ENCODE measurements at places on chromosomes 5 and 9. TPM values are rescaled to one million over a fixed set of nuclear protein-coding genes. Genes with fewer than 3 reads are reported as not detected.

- no peak overlapping the region for H3K27ac ChIP-seq
- no peaks in the 10 kb centered on the region for H3K4me1 ChIP-seq
- H3K4me3 ChIP-seq, result no peak overlapping the region
- DNase-seq, result no peak
These were observed 20.8 kb upstream of the CKMT2 start for GRCh38 chr5:81212211-81212751.

- H3K27me3 ChIP-seq, result no peaks in the 10 kb centered on the region
- no peak overlapping the region for H3K4me3 ChIP-seq
- no peaks in the 10 kb centered on the region for H3K4me1 ChIP-seq
- no peaks in the 10 kb centered on the region for H3K36me3 ChIP-seq
These were observed 35.5 kb upstream of the EMB start for GRCh38 chr5:50476549-50476948.

Gene EQTN
- total RNA-seq, result not detected

DNA sequence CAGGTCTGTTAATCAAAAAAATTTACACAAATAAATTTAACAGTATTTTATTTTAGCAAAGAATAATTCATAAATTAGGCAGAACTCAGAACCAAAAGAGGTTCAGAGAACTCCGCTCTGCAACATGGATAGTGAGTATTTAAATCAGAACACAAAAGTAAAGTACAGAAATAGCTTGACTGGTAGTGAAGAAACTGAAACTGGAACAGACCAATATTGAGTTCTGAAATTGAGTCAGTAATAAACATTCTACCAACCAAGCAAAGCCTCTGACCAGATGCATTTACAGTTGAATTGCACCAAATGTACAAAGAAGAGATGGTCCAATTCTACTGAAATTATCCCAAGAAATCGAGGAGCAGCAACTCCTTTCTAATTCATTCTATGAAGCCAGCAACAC lies 1542.8 kb downstream of the EFNA5 start:
- no peaks in the 10 kb centered on the region for H3K36me3 ChIP-seq
- H3K27ac ChIP-seq, result no peak overlapping the region
- H3K27me3 ChIP-seq, result no peaks in the 10 kb centered on the region
- H3K4me1 ChIP-seq, result no peaks in the 10 kb centered on the region
- no peak for DNase-seq

Gene TIMD4
- total RNA-seq, result not detected

DNA sequence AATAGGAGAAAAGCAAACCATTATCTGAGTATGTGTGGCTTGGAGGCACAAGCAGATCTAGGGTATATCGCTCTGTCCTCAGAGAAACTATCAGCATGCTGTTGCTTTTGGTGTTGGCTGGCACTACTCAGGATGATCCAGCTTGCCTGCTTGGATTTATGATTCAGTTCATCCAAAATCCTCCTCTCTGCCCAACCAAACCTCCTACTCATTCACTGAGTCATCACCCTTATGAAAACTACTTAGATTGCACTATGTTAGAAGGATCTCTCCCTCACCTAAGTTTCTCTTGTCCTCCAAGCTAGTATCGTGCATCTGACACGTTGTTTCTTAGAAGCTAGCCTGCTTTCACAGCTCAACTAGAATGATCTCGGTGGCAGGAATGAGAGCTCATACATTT lies 14.2 kb upstream of the ZBED3 start:
- H3K27me3 ChIP-seq, result no peaks in the 10 kb centered on the region
- H3K27ac ChIP-seq, result no peak overlapping the region
- no peaks in the 10 kb centered on the region for H3K4me1 ChIP-seq
- no peak overlapping the region for H3K4me3 ChIP-seq
- no peaks in the 10 kb centered on the region for H3K36me3 ChIP-seq

GRCh38 chr5:74035521-74035937 lies 409.5 kb downstream of the ARHGEF28 start:
- H3K27ac ChIP-seq, result peak overlapping the region; percentile 39
- H3K27me3 ChIP-seq, result no peaks in the 10 kb centered on the region
- H3K4me1 ChIP-seq, result peaks cover 70% of the 10 kb centered on the region
- DNase-seq, result no peak
- no peak overlapping the region for H3K4me3 ChIP-seq

- H3K27me3 ChIP-seq, result no peaks in the 10 kb centered on the region
- no peaks in the 10 kb centered on the region for H3K36me3 ChIP-seq
- DNase-seq, result no peak
- H3K4me1 ChIP-seq, result no peaks in the 10 kb centered on the region
- no peak overlapping the region for H3K4me3 ChIP-seq
These were observed 25.3 kb upstream of the SLC1A1 start for GRCh38 chr9:4464911-4465513.

Gene CTSV
- 0.05 TPM for total RNA-seq

DNA sequence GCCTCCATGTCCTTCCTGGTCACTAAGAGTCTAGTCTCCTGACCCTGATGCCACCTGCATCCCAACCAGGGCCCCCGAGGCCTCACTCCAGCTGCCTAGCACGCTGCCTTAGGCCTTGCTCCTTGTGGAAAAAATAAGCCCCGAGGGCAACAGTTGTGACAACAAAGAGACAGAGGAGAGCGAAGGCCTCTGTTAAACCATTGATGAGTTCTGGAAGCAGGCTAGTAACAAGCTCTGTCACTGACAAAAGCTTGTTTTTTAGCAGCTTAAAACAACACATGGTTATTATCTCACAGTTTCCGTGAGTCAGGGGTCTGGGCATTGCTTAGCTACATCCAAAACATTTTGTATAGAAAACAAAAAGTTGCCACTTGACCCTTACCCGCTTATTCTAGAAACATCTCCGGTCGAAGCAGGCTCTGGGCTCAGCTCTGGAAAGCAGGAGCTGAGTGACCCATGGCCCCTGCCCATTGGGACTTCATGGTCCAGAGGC lies 48.2 kb upstream of the TBC1D2 start:
- no peaks in the 10 kb centered on the region for H3K27me3 ChIP-seq
- H3K27ac ChIP-seq, result no peak overlapping the region
- DNase-seq, result no peak
- no peaks in the 10 kb centered on the region for H3K36me3 ChIP-seq

DNA sequence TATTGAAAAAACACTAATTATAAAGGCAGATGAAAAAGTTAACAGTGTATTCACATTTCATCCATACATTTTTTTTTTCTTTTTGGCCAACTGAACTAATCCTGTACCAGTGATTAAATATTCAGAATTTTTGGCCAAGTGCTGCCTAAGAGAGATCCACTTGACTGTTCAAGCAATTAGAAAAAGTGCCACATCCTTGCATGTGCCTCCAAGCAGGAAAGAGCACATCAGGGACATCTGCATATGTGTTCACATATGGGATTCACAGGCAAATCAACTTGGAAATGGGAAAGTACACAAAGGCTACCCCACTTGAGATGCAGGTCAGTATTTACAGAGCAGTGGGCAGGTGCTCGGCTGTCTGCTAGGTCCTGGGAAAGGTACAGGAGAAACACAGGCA lies 163.3 kb upstream of the LHFPL2 start:
- peaks cover 33% of the 10 kb centered on the region for H3K4me1 ChIP-seq
- H3K27ac ChIP-seq, result peak overlapping the region; percentile 26
- DNase-seq, result no peak
- H3K4me3 ChIP-seq, result no peak overlapping the region

GRCh38 chr5:2106721-2107120 lies 224.0 kb upstream of the IRX4 start:
- no peak overlapping the region for H3K4me3 ChIP-seq
- H3K36me3 ChIP-seq, result no peaks in the 10 kb centered on the region
- no peak overlapping the region for H3K27ac ChIP-seq
- no peaks in the 10 kb centered on the region for H3K27me3 ChIP-seq
- H3K4me1 ChIP-seq, result no peaks in the 10 kb centered on the region

Gene ATP10B
- not detected for total RNA-seq

Gene OLFM1
- 23.4 TPM for total RNA-seq

DNA sequence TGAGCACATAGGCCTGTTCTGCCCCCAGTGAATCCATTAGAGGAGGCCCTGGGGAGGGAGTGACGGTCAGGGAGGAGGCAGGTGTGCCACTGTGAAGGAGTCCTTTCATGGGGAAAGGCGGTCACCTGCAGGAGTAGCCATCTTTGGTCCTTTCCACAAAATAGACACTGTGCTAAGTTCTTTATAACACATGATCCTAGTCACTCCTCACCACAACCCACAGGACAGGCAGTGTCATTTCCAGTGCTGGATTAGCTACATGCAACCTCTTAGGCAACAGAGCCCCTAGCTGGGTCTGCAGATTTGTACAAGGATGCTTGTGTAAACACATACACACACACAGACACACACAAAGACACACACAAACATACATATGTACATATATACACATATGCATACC lies 18.3 kb downstream of the DOCK2 start:
- H3K4me3 ChIP-seq, result no peak overlapping the region
- no peaks in the 10 kb centered on the region for H3K27me3 ChIP-seq
- no peaks in the 10 kb centered on the region for H3K36me3 ChIP-seq
- H3K27ac ChIP-seq, result no peak overlapping the region

Gene DDX4
- total RNA-seq, result not detected

DNA sequence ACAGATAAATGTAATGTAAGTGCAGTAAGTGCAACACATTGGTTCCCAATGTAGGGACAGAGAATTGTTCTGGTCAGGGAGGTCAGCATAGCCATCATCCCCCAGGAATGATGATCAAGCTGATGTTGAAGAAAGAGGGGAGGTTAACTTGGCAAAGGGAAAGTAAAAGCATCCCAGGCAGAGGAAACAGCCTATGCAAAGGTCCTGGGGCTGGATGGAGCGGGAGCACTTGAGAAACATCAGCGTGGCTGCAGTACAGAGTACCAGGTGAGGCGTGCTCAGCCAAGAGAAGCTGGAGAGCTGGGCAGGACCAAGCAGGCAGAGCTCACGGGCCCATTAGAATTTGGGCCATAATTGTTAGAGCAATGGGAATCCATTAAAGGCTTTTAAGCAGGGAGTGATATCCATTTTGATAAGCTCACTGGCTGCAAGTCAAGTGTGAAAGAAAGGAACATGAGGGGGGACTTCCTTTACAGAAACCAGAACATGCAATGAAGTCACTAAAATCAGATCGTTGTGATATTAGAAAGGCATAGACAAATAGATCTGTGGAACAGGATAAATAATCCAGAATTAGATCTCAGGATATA lies 50.1 kb upstream of the HAND1 start:
- H3K27ac ChIP-seq, result no peak overlapping the region
- peaks cover 29% of the 10 kb centered on the region for H3K4me1 ChIP-seq
- H3K27me3 ChIP-seq, result peaks cover 12% of the 10 kb centered on the region
- no peak overlapping the region for H3K4me3 ChIP-seq
- no peak for DNase-seq

- no peak overlapping the region for H3K27ac ChIP-seq
- H3K4me1 ChIP-seq, result no peaks in the 10 kb centered on the region
- no peaks in the 10 kb centered on the region for H3K36me3 ChIP-seq
These were observed 186.3 kb downstream of the ZNF462 start for GRCh38 chr9:107049046-107049802.

GRCh38 chr5:168734119-168734518 lies 155.0 kb upstream of the PANK3 start:
- no peak for DNase-seq
- no peaks in the 10 kb centered on the region for H3K27me3 ChIP-seq
- peaks cover 9% of the 10 kb centered on the region for H3K4me1 ChIP-seq
- no peak overlapping the region for H3K4me3 ChIP-seq
- H3K27ac ChIP-seq, result no peak overlapping the region

GRCh38 chr5:54646356-54647101 lies 129.0 kb downstream of the SNX18 start:
- no peaks in the 10 kb centered on the region for H3K36me3 ChIP-seq
- peaks cover 27% of the 10 kb centered on the region for H3K4me1 ChIP-seq
- no peak overlapping the region for H3K27ac ChIP-seq
- no peaks in the 10 kb centered on the region for H3K27me3 ChIP-seq
- peak; percentile 47 for DNase-seq

Gene BRINP1
- not detected for total RNA-seq

GRCh38 chr9:124792257-124793014 lies 15.5 kb downstream of the OLFML2A start:
- no peaks in the 10 kb centered on the region for H3K4me1 ChIP-seq
- no peaks in the 10 kb centered on the region for H3K36me3 ChIP-seq
- no peak overlapping the region for H3K27ac ChIP-seq
- H3K4me3 ChIP-seq, result no peak overlapping the region
- no peak for DNase-seq

GRCh38 chr9:93577975-93578682 lies 1.7 kb downstream of the PHF2 start:
- H3K27ac ChIP-seq, result no peak overlapping the region
- H3K36me3 ChIP-seq, result no peaks in the 10 kb centered on the region
- peaks cover 21% of the 10 kb centered on the region for H3K4me1 ChIP-seq
- no peaks in the 10 kb centered on the region for H3K27me3 ChIP-seq
- H3K4me3 ChIP-seq, result peak overlapping the region; percentile 79
- peak; percentile 29 for DNase-seq

Gene PRKAA1
- 113 TPM for total RNA-seq

DNA sequence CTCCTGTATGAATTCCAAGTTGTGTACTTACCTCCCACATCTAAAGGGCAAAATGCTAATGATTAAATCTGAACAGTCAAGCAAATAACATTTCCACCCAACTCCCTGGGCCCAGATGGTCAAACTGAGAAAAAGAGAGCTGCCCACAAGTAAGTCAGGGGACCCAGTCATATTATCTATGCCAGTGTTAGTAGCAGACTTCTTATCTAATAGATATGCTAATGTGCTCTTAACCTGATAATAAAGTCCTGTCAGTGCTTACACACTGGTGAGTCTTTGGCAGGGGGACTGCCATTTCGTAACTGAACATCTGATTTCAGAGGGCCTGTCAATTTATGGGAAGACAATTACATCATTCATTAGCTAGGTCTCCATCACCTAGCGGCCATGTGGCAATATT lies 292.3 kb upstream of the WWC1 start:
- peaks cover 36% of the 10 kb centered on the region for H3K4me1 ChIP-seq
- no peak overlapping the region for H3K4me3 ChIP-seq
- no peaks in the 10 kb centered on the region for H3K27me3 ChIP-seq

DNA sequence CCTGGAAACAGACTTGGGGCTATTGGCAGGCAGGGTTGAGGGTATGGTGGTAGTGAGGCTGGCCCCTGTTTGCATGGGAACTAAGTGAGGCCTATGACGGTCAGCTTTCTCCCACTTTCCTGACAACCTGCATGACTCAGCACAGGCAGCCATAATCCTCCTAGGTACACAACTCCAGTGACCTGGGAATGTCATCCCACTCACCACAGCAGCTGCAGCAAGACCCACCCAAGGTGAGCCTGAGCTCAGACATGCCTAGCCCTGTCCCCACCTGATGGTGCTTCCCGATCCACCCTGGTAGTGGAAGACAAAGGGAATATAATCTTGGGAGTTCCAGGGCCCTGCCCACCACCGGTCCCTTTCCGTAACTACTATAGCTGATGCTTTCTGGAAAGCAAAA lies 178.7 kb downstream of the NDUFS4 start:
- no peak overlapping the region for H3K4me3 ChIP-seq
- H3K36me3 ChIP-seq, result no peaks in the 10 kb centered on the region
- no peak for DNase-seq
